Activated T-helper 17 cell treated with anti-CD3 and anti-CD28 coated beads, Interleukin-2, amount 50 U/mL, for 72 hours (primary cell): ENCODE measurements at places on chromosomes 11 and 22. TPM values are rescaled to one million over a fixed set of nuclear protein-coding genes. Genes with fewer than 3 reads are reported as not detected.

DNA sequence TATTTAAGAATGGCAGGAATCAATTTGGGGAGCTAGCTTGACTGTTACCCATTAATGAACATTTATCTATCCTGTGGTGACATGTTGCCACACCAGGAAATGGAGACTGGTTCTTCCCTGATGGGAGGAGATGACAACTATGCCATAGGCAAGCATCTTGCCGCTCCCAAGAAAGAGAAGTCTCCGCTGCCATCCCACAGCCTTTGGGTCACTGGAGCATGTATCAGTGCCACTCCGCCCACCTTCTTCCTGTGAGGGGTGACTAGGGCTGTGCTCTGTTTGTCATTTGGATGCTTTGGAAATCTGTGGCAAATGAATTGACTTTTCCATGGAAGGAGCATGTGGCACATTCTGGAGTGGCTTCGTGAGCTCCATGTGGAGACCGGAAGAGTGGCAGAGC is 6.5 kb downstream of the STIP1 start:
- no peak for ATAC-seq

- no peak for ATAC-seq
These were observed 100.1 kb downstream of the RDX start for GRCh38 chr11:110196241-110196754.

The OSM gene
- 88.6 TPM for total RNA-seq

DNA sequence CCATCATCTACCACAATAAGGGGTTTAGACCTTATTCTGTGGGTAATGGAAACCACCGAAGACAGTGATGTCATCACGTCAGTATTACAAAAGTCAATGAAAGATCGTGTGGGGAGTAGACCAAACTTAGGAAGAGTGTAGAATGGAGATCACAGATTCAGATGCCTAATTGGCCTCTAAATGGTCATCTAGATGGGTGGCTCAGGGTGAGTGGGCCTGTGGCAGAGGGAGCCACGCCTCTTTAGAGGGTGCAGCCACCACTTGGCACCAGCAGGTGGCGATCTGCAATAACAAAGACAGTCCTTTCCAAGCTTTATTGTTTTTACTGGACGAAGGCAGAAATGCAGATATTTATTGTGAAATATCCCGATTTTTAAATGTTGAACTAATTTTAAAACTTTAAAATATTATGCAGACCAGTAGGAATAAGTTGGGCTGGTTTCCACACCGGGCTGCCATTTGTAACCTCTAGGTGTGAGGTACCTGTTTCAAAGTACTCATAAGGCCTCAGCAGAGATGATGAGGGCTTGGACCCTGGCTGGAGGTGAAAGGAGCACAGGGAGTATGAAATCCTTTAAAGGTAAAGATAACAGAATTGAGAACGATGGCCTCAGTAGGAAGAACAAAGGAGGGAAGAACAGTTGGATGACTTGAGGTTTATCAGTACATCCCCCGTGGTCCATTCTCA is 222.0 kb downstream of the DBX1 start:
- ATAC-seq = peak; percentile 58

The SYT8 gene
- total RNA-seq = not detected

- ATAC-seq = no peak
These were observed 12.3 kb upstream of the BID start for GRCh38 chr22:17786435-17787161.

DNA sequence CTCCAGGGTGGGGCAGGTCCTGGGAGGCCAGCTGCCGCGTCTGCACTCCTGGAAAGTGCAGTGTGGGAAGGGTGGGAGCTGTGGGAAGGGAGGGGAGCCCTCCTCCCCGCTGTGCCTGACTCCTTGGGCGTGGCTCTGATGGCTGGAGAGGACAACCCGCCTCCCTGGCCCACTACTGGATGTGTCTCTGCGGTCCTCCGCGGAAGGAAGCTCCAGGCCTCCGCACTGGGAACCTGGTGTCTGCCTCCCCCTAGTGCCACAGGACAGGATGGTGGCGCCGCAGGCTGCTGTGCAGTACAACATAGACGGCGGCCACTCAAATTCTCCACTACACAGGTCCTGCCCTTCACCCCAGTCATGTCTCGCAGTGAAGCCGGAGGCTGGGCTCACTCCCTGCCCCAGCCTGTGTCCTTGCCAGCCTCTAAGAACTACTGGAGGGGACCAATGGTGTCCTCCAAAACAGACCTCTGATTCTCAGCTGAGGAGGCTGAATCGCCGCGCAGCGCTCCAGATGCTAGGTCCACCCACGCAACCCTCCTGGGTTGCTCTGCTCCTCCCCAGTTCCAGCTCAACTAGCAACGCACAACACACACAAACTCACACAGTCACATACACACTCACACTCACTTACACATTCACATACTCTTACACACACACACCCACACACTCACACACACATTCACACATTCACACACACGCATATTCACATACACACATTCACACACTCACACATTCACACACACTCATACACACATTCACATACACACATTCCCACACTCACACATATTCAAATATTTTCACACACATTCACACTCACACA is 12.4 kb upstream of the DSCAML1 start:
- ATAC-seq = peak; percentile 90
